ENCODE measurements at places on chromosomes 5 and 9.

DNA sequence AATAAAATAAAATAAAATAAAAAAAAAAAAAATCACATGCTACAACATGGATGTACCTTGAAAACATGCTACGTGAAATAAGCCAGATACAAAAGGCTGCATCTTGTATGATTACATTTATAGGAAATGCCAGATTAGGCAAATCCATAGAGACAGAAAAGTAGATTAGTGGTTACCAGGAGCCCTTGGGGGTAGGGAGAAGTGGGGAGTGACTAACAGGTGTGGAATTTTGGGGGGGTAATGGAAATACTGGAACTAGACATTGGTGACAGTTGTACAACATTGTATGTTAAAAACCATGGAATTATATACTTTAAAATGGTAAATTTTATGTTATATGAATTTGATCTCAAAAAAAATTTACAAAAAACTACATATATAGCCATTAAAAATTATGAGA is 47.3 kb downstream of the SLC1A1 start:
- DNase-seq, result no peak

- no peak for DNase-seq
Measured at GRCh38 chr5:57664700-57665099, 182.1 kb upstream of the ACTBL2 start.

GRCh38 chr5:40191150-40191549 is 488.6 kb upstream of the PTGER4 start:
- DNase-seq, result no peak

- DNase-seq, result no peak
Measured at GRCh38 chr5:135569755-135570452, 8.9 kb downstream of the CXCL14 start.

DNA sequence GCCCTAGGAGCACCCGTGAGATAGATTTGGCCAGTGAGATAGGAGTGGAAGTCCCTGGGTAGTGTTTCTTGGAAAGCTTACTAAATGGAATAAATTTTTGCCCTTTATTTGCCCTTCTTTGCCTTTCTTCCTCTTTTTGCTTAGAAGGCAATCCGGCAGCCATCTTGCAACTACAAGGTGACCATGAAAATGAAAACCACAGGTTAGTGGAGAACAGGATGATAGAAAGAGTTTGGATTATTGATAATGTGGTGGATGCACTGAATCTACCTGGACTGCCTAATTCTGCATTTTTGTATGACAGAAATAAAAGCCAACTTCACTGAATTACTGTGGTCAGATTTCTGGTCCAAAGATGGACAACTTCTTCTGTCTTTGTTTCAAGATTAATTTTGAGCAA is 33.2 kb downstream of the TARS1 start:
- no peak for DNase-seq

- no peak for DNase-seq
Measured at GRCh38 chr5:80190960-80191359, 64.9 kb downstream of the SERINC5 start.

All from activated CD4-positive, alpha-beta T cell treated with anti-CD3 and anti-CD28 coated beads, Interleukin-2, amount 50 U/mL, for 24 hours (primary cell).